Left kidney (tissue), 8 donors: ENCODE measurements at places on chromosomes 2 and 18. TPM values are rescaled to one million over a fixed set of nuclear protein-coding genes. Genes with fewer than 3 reads are reported as not detected.

IL37 gene
- 0.40 TPM for polyA plus RNA-seq

KCNG3 gene
- 1.1 TPM for polyA plus RNA-seq

VWC2L gene
- polyA plus RNA-seq, result 0.18 TPM

CIDEA gene
- polyA plus RNA-seq, result not detected

AFF3 gene
- 26.6 TPM for polyA plus RNA-seq

TEX44 gene
- polyA plus RNA-seq, result not detected

L3MBTL4 gene
- polyA plus RNA-seq, result 6.4 TPM

SRD5A2 gene
- 0.13 TPM for polyA plus RNA-seq

OTOF gene
- 0.23 TPM for polyA plus RNA-seq

RTTN gene
- polyA plus RNA-seq, result 25.8 TPM

KIAA2012 gene
- polyA plus RNA-seq, result 0.12 TPM

ASAP2 gene
- polyA plus RNA-seq, result 66.1 TPM

EFR3B gene
- 9.9 TPM for polyA plus RNA-seq

ADRA2B gene
- polyA plus RNA-seq, result 4.4 TPM

DNAJC5G gene
- polyA plus RNA-seq, result 2.0 TPM

CCDC150 gene
- 33.5 TPM for polyA plus RNA-seq

SFXN5 gene
- 26.3 TPM for polyA plus RNA-seq

DES gene
- polyA plus RNA-seq, result 5.9 TPM

TYMS gene
- 180 TPM for polyA plus RNA-seq

SERPINB7 gene
- polyA plus RNA-seq, result 1.0 TPM

IL1A gene
- 0.17 TPM for polyA plus RNA-seq

PEX13 gene
- polyA plus RNA-seq, result 30.1 TPM

GAD1 gene
- polyA plus RNA-seq, result 1.4 TPM

TCF7L1 gene
- 50.7 TPM for polyA plus RNA-seq

ERFE gene
- 7.2 TPM for polyA plus RNA-seq

OTOS gene
- polyA plus RNA-seq, result not detected

PAX8 gene
- polyA plus RNA-seq, result 474 TPM

SPEG gene
- 10.8 TPM for polyA plus RNA-seq

CD226 gene
- polyA plus RNA-seq, result 3.4 TPM

UBE2F gene
- polyA plus RNA-seq, result 42.3 TPM
